Activated CD8-positive, alpha-beta memory T cell treated with anti-CD3 and anti-CD28 coated beads, Interleukin-2, amount 10 ng/mL, durations not matched to agents 7 days and 5 days (primary cell): ENCODE measurements at places on chromosomes 2 and 18.

DNA sequence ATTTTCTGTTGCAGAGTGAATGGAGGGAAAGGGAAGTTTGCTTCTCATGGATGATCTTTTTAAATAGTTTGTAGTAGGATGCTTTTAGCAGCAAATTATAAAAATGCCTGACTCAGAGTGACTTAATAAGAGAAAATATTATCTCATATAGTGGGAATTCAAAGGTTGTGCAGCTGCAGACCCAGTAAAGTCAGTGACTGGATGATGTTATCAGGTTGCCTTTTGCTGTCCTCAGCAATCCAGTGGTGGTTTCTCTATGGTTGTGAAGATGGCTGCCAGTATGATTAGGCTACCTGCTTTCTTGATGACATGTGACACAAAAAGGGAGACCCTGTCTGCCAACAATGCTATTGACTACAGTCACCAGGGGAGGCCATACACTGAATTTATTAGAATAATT lies 184.8 kb downstream of the DIS3L2 start:
- no peak for DNase-seq

- no peak for DNase-seq
Observed at GRCh38 chr2:109699646-109700045, 85.5 kb downstream of the SOWAHC start.

DNA sequence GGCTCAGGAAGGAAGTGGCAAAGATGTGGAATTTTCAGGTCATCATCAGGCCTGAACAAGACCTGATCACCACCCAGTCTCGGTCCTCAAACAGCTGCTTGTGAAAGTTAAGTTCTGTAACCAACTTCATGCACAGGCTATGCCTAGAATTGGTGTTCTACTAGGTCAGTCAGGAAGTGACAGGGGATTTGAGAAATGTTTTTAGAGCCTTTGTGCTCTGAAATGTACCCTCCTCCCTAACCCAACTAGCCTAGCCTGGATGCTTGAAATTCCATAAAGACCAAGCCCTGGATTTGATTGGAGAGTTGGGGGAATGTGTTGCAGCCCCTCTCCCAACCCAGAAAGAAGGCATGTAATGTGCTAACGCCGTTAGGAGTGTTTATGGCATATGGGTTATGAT lies 63.3 kb downstream of the TGOLN2 start:
- DNase-seq: no peak

DNA sequence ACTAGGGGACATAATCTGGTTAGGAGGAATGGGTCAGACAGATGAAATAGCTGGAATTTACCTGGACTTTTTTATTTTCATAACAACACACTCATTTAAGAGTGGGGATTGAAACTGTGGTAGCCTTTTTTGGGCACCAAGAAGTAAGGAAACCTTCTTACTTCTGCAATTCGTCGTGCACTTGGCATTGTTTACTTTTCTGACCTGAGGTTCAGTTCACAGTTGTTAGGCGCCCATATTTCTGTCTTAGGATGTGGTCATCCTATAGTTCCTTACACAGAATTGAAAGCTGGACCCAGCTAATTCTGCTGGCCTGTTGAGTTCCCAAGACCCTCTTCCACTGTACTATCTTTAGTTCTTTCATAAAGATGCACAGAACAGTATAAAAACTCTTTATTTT lies 72.9 kb downstream of the TMX3 start:
- no peak for DNase-seq

DNA sequence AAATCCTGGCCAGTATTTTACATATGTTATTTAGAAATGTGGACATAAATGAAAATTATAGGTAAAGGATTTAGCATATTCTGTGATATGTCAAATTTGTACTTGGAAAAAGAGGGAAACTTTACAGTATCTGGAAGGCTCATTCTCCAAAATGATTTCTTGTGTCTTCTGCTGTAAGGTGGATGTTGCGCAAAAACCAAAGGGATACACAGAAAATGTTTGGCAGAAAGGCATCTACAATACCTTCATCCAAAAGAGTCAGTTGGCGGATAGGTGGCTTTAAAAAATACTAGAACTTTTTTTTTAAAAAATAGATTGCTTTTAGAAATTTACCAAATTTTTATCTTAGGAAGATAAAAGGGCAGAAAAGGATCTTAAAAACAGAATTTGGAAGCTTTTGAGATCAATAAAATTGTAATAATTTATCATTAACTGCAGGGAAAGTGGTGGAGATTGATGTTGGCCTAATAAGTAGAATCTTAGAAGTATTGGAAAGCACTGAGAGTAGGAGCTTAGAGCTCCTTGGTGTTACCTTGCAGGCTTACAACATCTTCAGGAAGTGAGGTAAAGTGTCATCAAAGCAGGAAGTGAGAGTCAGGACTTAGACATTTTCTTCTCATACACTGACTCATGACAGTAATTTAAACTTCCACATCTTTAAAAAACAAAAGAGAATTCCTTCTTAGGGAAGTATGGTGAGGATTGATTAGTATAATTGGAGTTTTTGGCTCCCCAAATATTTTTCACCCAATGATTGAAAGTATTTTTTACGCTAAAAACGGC lies 2.1 kb downstream of the NABP1 start:
- no peak for DNase-seq

DNA sequence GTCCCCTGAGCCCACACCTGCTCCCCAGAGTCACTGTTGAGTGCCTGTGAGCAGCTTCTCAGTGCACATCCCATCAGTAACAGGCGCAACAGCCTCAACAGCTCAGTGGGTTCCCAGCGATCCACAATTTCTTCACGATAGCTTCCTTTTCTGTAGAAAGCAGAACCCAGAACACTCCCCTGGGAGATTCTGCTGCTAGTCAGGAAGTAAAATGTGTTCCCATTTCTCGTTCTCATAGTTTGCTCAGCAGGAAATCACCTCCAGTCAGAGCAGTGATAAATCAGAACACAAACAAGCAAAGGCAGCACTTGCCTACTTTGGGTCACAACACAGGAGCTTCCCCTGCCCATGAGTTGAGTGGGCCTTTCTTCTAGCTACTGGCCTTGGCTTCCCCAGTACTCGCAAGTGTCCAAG lies 48.9 kb upstream of the ATG16L1 start:
- no peak for DNase-seq

GRCh38 chr2:236210536-236210935 lies 42.4 kb upstream of the GBX2 start:
- no peak for DNase-seq

- DNase-seq: no peak
Observed at GRCh38 chr2:222423632-222424275, 589 bp upstream of the SGPP2 start.

DNA sequence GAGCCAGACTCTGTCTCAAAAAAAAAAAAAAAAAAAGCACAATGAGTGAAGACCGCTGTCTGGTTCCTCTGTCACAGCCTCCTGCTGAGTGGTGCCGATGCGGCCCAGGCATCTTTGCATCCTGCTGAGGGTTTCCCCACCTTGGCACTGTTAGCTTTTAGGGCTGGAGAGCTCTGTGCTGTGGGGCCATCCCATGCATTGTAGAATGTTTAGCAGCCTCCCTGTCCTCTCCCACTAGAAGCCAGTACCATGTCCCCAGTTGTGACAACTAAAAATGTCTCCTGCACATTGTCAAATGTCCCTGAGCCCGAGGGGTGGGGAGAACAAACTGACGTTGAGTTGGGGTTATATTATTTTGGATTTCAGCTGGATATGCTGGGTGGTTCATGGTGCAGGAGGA lies 7.9 kb upstream of the COLEC11 start:
- no peak for DNase-seq

DNA sequence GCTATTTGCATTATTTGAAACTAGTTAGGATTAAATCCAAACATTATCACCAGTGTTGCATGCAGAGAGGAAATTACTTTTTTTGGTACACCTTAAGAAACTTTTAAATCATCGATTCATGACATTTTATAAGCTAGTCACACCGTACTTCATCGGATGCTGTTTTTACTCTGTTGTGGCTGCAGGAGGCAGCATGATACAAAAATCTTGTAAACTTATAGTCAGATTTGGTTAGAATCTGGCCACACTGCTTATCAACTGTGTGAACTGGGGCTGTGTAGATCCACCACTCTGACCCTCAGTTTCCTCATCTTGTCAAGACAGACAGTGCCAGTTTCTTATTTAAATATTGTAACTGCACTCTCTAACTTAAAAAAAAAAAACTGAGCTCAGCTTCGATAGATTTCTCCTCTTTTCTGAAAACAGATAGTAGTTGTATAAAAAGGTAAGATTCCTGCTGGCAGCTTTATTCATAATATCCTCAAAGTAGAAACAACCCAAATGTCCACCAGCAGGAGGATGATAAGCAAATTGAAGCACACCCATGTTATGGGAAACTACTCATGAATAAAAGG lies 77.8 kb downstream of the RAPGEF4 start:
- no peak for DNase-seq

DNA sequence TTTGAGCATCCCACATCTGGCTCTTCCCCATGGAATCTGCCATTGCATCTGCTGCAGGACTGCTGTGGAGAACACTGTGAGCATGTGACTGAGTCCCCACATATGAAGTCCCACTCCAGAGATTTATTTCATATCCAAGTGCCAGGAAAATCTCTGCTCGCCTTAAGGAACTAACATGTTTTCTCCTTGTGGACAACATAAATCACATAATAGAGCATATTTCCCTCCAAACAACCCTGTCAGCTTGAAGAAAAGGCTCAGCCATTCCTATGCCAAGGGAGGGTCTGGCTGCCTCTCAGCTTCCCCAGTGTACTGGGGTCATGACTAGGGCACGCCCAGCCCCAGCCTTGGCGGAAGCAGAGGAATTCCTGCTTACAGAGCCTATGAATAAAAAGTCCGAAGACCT lies 193.7 kb downstream of the DNER start:
- DNase-seq: no peak
